ENCODE measurements at places on chromosomes 7 and 10.
A peak's percentile ranks its signal among the peaks of the same experiment; 100 is the strongest.

- no peak for DNase-seq
Observed at GRCh38 chr7:26182283-26182682, 18.3 kb downstream of the HNRNPA2B1 start.

DNA sequence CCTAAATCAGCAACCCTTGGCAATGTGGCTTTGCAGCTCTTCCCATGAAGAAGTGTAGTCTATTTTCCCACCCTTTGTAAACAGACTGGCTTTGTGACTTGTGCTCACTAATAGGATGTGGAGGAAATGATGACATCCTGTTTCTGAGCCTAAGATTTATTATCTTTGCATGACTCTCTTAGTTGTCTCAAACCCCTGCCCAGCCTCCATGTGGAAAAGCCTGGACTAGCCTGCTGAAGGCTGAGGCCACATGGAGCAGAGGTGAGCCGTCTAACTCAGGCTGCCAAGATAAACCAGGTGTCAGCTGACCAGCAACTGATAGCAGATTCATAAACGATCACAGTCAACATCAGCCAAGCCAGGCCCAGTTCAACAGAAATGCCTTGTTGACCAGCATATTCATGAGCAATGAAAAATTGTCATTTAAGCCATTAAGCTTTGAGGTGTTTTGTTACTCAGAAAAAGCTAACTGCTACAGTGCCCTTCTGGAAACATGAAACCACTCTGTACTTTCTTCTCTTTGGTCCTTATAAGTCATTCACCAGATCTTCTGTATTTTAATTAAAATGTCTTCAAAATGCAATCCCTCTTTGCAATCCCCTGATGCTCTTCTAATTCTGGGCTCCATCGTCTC, 586.3 kb upstream of the ANKRD30A start:
- DNase-seq = no peak

GRCh38 chr10:71334221-71334791, 15.2 kb downstream of the SLC29A3 start:
- DNase-seq = no peak

GRCh38 chr10:61719906-61720305, 57.2 kb downstream of the CABCOCO1 start:
- no peak for DNase-seq

GRCh38 chr7:5086256-5086655, 40.6 kb downstream of the RBAK start:
- DNase-seq = no peak

- no peak for DNase-seq
Observed at GRCh38 chr7:95365151-95365550, 31.0 kb downstream of the PON3 start.

- DNase-seq = no peak
Observed at GRCh38 chr7:89987665-89988064, 166.6 kb upstream of the STEAP1 start.

- DNase-seq = no peak
Observed at GRCh38 chr7:92652536-92652935, 62.3 kb upstream of the FAM133B start.

DNA sequence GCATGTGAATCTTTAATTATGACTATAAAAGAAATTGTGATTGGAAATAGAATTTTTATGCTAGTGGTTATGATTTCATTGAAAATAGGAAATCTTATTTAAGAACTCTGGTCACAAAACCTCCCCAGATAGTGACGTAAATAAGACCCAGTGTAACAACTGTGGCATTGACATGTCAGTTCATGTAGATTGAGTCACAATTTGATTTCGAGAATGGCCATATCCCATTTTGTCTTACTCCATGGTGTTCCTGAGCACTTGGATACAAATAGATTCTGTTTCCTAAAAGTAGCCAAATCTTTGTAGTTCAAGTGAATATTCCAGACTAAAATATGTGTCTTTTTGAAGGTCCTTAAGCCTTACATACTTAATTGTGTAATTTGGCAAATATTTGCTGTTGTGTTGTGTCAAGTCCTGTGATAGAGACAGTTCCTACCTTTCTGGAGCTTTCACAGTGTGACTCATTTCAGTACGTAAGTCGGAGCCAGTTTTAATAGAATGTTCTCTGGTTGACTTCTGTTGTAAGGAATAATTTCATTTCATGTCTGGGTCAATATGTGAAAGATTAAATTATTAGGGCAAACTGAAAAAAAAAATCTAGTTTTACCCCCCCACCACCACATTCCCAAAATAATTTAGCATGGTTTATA, 37.1 kb upstream of the TOMM7 start:
- no peak for DNase-seq

DNA sequence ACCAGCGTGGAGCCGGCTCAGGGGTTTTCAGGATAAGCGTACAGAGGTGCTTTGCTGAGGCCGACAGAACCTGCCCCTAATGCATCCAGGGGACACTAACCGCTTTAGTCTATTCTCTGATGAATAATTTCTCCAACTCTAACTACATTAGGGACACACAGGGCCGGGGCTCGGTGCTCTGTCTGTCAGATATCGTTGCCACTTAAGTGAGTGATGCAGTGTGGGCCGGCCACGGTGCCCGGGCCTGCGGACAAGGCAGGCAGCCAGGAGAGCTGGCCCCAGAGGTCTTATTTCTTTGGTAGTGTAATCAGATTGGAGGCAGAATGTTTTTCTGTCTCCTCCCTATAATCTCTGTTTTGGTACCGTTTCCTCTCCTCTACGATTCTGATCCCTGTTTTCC, 62.7 kb downstream of the ADRA2A start:
- no peak for DNase-seq

DNA sequence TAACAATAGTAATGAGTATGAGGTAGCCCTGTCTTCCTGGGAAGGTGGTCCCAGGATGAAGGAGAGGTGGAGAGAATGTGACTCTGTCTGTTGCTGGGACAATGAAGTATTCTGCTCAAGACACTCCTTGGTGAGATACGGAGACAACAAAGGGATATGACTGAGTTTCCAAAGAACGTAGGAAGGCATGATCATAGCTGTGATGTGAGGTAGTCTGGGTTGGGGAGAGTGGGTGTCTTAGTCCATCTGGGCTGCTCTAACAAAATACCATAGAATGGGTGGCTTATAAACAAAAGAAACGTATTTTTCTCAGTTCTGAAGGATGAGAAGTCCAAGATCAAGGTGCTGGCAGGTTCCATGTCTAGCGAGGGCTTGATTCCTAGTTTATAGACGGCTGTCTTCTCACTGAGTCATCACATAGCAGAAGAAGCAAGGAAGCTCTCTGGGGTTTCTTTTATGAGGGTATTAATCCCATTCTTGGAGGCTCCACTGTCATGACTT, 84.9 kb upstream of the RHOBTB1 start:
- DNase-seq = no peak

DNA sequence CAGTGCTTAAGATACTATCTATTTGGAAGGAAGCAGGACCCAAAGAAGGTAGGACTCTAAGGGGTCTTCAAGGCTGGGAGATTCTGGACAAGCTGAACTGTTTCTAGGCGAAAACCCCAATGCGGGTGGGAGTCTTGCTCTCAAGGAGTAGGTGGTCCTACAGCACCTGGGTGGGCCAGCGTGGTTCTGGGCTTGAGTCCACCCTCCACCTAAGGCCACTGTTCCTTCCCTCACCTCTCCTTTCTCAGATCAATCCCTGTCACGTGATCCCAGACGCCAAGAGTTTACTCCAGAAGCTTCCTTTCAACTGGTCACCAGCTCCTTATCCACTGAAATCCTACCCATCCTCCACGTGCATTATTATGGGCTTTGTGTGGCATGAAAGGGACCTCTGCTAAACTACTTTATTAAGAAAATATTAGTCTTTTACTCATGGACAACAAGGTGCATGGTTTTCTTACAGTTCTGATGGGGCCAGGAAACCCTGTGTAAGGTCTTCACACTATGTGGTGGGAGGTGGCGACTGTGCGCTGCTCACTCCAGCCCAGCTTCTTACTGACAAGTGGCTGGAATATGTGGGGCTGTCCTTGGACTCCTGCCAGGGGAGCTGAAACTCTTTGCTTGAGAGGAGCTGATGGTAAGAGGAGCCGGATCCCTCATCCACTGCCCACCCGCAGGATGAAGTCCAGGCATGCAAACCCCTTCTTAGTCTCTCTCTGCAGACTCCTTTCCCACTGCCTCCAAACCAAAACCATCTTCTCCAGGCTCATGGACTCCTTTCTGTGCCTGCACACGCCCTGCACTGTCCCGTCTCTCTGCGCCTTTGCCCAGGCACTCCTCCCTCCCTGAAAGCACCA, 1.6 kb downstream of the ZNF746 start:
- peak; percentile 79 for DNase-seq

DNA sequence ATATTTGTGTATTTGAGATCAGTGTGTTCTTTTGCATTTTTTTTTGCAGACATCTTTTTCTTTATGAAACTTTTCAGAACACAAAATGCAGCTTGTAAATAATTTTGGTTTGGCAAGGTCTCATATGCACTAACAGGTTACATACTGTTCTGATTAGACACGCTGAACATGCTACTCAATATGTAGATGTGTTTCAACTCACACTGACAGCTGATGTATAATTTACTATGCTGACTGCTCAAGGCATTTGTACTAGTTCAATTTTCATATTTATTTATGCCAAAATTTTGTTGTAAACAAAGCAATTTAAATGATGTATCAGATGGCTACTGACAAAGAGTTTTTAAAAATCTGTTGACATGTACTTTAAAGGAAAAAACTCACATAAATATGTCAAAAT, 123.8 kb downstream of the TFEC start:
- DNase-seq = no peak

- DNase-seq = no peak
Observed at GRCh38 chr7:114141415-114141814, 222.6 kb upstream of the PPP1R3A start.

DNA sequence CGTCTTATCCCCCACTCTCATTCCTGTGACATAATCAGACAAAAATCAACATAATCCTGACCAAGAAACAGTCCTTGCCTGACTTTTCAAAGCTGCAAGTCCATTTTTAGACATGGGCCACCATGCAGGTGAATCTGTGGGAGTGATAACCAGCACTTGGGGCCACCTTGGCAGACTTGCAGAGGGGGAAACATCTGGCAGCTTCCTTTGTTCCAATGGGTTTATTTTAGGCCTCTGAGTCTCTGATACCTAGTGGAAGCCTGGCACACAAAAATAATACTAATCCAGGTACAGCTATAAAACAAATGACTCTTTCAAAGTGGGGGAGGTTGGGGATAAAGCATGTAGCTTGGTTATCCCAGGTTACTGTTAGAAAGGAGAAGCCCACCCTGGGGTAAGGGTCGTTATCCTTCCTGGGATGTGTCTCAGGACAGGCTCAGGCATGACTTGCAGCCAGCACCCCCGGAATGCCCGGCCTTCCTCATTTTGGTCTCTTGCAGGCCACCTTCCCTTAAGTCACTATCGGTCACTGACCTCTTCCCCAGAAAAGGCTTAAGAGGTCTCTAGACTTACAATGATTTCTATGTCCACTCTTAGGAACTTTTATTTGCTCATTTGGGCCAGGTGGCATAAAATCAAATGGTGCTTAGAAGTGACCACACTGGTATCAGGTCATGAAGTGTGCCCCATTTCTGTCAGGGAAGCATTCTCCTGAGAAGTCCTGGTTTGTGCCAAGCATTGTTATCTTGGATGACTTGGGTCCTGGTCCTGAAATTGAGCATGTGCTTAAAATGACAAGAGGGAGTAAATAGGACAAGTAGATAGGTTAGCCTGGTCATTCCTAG, 37.6 kb downstream of the EEPD1 start:
- no peak for DNase-seq

All from hematopoietic multipotent progenitor cell treated with erythropoietin and hydrocortisone succinate and interleukin-3 and kit ligand, for 15 days (in vitro differentiated cells).